KBM-7 (cell line): ENCODE measurements at places on chromosomes 7 and 10.

DNA sequence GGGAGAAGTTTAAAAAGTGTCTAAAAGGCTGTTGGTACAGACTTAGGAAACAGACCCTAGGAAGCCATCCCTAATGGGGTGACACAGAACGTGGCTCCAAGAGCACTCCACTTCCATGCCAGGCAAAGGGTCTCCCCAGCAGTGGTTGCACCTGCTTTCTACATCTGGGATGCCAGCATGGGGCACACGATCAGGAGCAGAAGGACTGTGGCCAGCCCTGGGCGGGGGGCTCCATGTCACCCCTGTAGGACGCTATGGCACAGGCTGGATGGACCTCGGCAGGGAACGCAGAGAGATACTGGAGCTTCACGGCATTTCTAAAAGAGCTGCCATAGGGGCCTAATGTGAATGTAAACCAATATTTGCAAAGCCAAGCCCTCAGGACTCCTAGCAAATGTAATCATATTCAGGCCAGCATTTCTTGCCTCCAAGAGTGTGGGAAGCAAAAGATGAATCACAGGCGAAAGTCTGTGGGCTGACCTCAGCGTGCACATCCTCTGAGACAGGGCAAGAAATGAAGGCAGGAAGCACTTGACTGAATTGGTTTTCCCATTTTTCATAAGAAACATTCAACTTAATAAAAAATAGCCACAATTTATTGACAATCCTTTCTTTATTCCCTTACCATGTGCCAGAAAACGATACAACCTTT lies 93.9 kb downstream of the ATXN7L1 start:
- no peak for DNase-seq

DNA sequence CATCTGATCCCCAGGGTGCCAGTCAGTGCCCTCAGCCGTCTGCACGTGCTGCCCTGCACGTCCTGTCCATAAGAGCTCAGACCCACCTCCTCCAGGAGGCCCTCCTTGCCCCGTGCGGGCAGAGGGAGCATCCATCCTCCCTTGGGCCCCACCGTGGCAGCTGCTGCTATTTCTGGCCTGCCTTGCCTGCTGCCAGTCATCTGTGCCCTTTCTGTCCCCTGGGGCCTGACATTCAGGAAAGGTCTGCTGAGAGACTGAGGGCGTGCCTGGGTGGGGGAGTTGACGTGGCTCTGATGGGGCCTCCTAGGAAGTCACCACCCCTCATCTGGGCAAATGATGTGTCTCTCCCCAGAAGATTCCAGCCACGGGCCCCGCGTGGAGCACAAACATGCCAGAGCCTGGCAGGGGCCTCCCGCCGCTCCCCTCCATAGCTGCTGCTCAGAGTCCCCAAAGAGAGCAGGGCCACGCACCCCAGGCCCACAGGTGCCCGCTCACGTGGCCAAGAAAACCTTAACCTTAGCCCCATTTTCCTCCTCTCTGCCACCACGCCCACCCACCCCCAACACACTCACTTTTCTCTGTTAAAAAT lies 21.8 kb downstream of the DPYSL4 start:
- no peak for DNase-seq

GRCh38 chr7:69889976-69890351 lies 291.7 kb downstream of the AUTS2 start:
- DNase-seq: no peak

GRCh38 chr7:92766461-92767003 lies 69.8 kb downstream of the CDK6 start:
- DNase-seq: no peak

DNA sequence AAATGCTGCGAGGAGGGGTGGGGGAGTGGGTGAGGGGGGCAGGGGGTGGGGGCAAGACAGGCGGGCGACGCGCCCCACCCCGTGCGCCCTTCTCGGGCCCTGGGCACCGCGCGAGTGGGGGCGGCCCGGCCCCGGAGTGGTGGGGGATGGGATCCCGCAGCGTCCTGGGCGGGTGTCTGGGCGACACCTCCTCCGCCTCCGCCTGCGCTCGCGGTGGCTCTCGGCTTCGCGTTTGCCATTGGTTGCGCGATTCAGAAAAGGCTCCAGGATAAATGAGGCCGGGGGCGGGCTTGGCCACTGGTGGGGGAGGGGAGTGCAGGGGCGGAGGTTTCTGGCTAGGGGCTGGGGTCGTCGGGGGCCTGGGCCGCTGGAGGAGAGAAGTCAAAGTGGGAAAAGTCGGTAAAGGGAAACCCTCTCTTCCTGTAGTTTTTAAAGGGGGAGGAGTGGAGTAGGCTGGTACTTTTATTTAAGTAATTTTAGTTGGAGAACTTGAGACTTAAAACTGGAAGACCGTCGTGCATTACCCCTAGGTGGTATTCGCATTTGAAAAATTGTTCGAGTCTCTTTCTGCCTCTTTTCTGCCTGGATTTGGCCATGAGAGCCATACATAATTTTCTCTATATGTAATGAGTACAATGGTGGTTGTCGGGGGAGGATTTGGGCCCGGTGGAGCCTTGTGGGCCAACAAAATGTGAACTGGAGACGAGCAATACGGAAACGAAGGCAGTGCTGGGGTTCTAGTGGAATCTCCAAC lies 992 bp upstream of the IGF2BP3 start:
- DNase-seq: peak; percentile 85

- no peak for DNase-seq
Observed at GRCh38 chr7:93890464-93891068, at the start of gene TFPI2. TFPI2 (minus strand) TSS chr7:93890753; CDS start chr7:93890678, 75 bp downstream.

- no peak for DNase-seq
Observed at GRCh38 chr10:44333511-44333910, 51.4 kb downstream of the CXCL12 start.

GRCh38 chr10:12538491-12538995 lies 189.2 kb downstream of the CAMK1D start:
- DNase-seq: no peak

GRCh38 chr7:150368884-150369747 lies 494 bp downstream of the REPIN1 start:
- DNase-seq: peak; percentile 59

GRCh38 chr7:101547022-101547915 lies 81.8 kb downstream of the MYL10 start:
- no peak for DNase-seq

GRCh38 chr7:152162287-152162686 lies 136.8 kb downstream of the GALNT11 start:
- DNase-seq: no peak

GRCh38 chr7:69906283-69906995 lies 308.2 kb downstream of the AUTS2 start:
- peak; percentile 11 for DNase-seq

DNA sequence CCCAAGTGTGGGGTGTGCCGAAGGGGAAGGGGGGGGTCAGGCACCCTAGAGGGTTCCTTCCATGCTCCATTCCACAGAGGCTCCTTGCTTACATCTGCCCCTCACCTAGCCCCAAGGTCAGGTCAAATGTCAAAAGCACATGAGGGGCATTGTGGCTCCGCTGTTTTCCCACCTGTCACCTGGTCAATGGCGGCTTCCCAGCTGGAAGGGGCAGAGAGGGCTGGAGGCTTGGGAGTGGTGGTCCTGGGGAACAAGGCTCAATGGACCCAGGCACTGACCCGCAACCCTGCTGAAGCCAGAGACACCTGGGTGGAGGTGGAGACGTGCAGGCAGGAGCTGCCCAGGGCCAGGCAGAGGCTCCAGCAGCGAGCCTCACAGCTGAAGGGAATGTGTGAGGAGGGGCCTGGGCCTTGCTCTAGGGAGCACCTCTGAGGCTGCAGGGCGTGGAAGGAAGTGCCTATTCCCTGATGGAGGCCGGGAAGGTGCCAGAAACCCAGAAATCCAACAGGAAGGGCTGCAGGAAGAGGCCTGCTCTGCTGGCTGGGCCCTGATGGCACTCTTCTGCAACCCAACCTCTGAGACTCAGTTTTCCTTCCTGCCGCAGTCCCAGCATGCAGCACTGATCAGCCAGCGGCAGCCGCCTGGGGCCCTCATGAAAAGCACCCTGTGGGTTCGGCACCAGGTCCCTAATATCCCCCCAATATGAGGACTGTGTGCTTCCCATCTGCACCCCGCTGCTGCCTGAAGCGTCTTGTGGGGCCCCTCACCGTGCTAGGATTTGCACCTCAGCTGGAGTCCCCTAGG lies 16.0 kb downstream of the RASGEF1A start:
- no peak for DNase-seq

GRCh38 chr7:127214956-127215718 lies 37.6 kb downstream of the GRM8 start:
- DNase-seq: no peak

DNA sequence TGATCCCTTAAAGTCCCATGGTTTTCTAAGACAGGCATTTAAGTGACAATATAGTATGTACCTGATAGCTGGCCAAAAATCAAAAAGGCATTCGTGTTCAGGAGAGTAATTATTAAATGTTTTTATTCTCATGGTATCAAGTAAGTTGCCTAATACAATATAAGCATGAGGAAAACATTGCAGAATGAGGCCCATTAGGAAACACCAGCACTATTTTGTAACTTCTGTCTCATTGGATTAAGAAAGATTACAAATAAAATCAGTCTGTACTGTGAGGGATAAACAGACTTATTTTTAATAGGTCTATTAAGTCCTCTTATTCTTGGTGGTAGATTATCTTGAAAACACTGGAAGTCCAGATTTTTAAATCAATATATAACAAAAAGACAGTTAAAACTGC lies 110.1 kb downstream of the SNX13 start:
- no peak for DNase-seq
